ENCODE measurements at places on chromosomes 3 and 15.
A peak's percentile ranks its signal among the peaks of the same experiment; 100 is the strongest.

GRCh38 chr15:78808550-78808949, 2.7 kb downstream of the ADAMTS7 start:
- DNase-seq: no peak

GRCh38 chr3:195446359-195446758, 3.5 kb upstream of the ACAP2 start:
- DNase-seq: no peak

- no peak for DNase-seq
These were observed 62.4 kb downstream of the CD200 start for GRCh38 chr3:112395181-112395895.

- no peak for DNase-seq
These were observed 30.9 kb upstream of the CLK3 start for GRCh38 chr15:74584779-74585178.

GRCh38 chr3:71723452-71724170, 1.6 kb downstream of the EIF4E3 start:
- peak; percentile 37 for DNase-seq

All from activated gamma-delta T cell treated with anti-CD3 and anti-CD28 coated beads, Interleukin-2, amount 50 U/mL, for 16 hours (primary cell).